ENCODE measurements at places on chromosomes 1 and 21.

- DNase-seq = peak; percentile 88
Measured at GRCh38 chr1:93846206-93846991, 32.6 kb downstream of the DNTTIP2 start.

- DNase-seq = no peak
Measured at GRCh38 chr1:162913345-162913744, 52.4 kb upstream of the CCDC190 start.

DNA sequence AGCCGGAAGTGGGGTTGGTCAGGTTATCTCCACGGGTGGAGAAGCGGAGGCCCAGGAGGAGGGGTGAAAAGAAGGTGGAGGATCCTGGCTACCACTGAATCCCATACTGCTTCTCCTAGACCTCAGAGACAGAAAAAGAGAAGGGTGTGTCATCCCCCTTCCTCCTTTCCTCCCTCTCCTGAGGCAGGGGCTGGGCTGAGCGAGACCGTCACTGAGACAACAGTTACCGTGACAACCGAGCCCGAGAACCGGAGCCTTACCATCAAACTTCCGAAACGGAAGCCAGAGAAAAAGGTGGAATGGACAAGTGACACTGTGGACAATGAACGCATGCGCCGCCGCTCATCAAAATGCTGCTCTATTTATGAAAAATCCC, 42.1 kb upstream of the NBPF3 start:
- peak; percentile 63 for DNase-seq

DNA sequence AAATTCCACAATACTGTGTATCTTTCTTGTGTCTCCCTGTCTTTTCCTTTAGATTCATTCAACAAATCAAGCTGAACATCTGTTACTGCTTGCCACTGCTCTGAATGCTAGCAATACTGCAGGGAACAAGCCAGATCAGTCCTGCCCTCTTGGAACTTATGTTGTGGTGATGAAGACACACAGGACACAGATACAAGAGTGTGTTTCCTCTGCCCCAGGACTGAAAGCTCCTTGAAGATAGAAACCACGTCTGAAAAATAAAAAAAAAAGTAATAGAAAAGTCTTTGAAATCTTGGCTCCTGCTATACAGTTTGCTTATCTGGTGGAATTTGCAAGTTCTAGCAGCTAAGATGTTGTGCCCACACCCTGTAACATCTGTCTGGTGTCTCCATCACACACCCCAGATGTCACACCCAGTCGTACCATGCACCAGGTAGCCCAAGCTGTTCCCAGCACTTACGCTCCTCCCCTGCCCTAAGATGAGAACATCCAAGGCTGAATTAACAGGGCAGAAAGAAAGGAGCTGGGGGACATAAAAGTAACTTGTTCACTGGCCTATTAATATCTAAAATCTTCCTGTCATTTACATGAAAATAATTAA, 80.2 kb upstream of the GALNT2 start:
- no peak for DNase-seq

GRCh38 chr1:46797696-46798470, 963 bp upstream of the CYP4B1 start:
- no peak for DNase-seq

All from activated CD8-positive, alpha-beta memory T cell treated with anti-CD3 and anti-CD28 coated beads, Interleukin-2, amount 50 U/mL, for 48 hours (primary cell).